HT1080 (cell line): ENCODE measurements at places on chromosomes 2 and 18.

- DNase-seq: no peak
Observed at GRCh38 chr2:181438261-181438660, 18.9 kb upstream of the ITGA4 start.

GRCh38 chr2:179862898-179863458 is 1.6 kb upstream of the ZNF385B start:
- DNase-seq: no peak

DNA sequence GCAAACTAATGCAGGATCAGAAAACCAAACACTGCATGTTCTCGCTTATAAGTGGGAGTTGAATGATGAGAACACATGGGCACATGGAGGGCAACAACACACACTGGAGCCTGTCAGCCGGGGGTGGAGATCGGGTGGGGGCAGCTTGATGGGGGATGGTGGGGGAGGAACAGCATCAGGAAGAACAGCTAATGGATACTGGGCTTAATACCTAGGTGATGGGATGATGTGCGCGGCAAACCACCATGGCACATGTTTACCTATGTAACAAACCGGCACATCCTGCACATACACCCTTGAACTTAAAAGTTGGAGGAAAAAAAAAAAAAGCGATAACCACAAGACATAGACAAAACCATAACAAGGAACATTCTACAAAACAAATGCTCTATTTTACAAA is 10.4 kb downstream of the CHMP3 start:
- DNase-seq: no peak

GRCh38 chr18:35071819-35072247 is 30.6 kb downstream of the MAPRE2 start:
- no peak for DNase-seq

- no peak for DNase-seq
Observed at GRCh38 chr2:88458633-88459032, 6.1 kb upstream of the FOXI3 start.

GRCh38 chr18:71431171-71431570 is 1113.0 kb downstream of the CBLN2 start:
- no peak for DNase-seq

GRCh38 chr18:9839211-9839610 is 46.6 kb upstream of the TXNDC2 start:
- no peak for DNase-seq

GRCh38 chr2:99834426-99834825 is 308.0 kb downstream of the AFF3 start:
- no peak for DNase-seq

DNA sequence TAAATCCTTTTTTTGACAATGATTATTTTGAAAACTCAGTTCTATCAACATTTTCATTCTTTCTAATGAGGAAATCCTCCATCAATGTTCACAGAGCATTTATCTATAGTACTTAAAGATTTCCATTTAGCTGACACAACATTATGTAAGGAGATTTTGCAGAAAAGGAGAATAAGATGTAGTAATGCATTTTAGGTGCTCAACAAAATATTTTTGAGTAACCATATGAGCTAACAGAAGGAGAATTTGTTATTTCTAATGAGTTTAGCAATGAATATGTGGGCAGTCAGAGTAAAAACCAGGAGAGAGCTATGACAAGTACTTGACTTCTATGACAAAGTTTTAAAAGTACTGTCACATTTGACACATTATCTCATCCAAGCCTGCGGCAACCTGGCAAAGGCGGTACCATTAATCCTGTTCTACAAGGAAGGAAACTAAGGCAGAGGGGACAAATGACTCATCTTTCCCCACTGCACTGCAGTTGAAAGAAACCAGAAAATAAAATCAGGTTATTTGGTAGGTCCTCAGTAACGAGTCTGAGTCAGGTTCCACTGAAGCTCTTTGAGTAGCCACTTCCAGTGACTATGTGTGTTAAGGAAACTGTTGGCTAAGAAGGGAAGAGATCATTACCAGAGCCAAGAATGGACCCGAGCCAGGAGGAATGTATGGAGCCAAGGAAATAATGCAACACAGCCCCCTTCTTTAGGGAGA is 134.1 kb upstream of the ITGB6 start:
- DNase-seq: peak; percentile 43

DNA sequence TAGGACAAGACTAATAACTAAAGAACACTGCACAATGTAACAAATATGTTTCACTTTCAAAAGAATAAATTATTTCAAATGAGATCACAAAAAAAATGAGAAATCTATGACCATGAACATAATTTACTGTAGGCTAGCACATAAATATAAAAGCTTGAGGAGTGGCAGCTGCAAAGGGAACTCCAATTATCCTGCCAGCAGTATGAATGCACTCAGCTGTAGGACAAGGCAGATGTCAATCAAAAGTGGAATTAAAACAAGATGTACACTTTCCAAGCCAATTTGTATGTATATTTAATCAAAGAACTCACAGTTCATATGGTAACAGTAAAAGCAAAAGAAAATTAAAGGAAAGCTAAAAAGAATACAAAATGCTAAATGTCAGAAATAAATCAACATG is 76.6 kb upstream of the NCKAP5 start:
- DNase-seq: no peak

GRCh38 chr18:31553800-31554199 is 37.9 kb upstream of the TTR start:
- DNase-seq: peak; percentile 14

GRCh38 chr2:99139003-99139402 is 2.5 kb upstream of the C2orf15 start:
- DNase-seq: peak; percentile 5

DNA sequence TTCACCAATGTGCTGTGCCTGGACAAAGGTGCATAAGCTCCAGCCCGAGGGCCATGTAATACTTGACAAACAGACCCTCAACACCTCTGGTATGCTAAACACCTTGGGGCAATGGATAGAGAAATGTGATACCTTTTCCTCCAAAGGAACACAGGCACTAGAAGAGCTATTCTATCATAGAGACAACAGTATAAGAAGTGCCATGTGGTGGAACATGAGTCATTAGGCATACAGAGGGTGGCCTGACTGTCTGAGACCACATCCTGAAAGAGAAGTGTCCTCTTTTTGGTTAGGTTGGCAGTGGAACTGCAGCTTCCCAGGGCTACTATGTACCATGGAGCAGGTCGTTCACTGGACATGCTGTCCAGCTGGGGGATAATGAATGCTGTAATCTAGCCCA is 153.9 kb downstream of the INSIG2 start:
- peak; percentile 93 for DNase-seq

- DNase-seq: no peak
Observed at GRCh38 chr2:28835781-28836180, 25.1 kb downstream of the SPDYA start.
